ENCODE measurements at places on chromosomes 16 and 17.

- DNase-seq: no peak
These were observed 47.9 kb downstream of the CBFA2T3 start for GRCh38 chr16:88929091-88929445.

GRCh38 chr16:69083306-69083941 lies 22.0 kb upstream of the HAS3 start:
- DNase-seq: no peak

GRCh38 chr17:39147221-39148185 lies 3.9 kb downstream of the PLXDC1 start:
- no peak for DNase-seq

DNA sequence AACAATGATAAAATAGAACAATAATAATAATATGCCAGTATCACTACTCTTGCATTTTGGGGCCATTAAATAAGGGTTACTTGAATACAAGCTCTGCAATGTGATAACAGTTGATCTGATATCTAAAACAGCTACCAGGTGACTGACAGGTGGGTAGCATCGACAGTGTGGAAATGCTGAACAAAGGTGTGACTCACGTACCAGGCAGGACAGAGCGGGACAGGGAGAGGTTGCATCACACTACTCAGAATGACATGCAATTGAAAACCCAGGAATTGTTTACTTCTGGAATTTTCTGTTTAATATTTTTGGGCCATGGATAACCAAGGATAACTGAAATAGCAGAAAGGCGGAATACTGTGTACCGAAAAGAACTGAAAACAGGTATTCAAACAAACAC lies 15.8 kb upstream of the ZNF19 start:
- no peak for DNase-seq

- DNase-seq: no peak
These were observed 23.3 kb upstream of the HOXB13 start for GRCh38 chr17:48751733-48752398.

DNA sequence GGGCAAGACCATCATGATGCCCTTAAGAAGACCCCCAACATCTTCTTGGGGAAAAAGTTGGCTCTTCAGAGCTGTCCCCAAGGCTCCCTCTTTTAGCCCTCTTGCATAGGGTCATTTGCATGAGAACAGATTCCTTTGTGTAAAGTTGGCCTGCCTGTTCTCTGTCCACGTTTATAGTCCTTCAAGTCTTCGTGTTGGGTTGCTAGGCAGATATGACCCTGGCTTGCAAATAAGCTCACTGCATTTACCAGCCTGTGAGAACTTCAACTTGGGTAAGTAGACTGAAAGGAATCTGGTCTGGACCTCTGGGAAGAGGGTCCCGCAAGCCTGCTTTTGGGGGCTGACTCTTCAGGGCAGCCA lies 2.9 kb downstream of the ARSG start:
- no peak for DNase-seq

DNA sequence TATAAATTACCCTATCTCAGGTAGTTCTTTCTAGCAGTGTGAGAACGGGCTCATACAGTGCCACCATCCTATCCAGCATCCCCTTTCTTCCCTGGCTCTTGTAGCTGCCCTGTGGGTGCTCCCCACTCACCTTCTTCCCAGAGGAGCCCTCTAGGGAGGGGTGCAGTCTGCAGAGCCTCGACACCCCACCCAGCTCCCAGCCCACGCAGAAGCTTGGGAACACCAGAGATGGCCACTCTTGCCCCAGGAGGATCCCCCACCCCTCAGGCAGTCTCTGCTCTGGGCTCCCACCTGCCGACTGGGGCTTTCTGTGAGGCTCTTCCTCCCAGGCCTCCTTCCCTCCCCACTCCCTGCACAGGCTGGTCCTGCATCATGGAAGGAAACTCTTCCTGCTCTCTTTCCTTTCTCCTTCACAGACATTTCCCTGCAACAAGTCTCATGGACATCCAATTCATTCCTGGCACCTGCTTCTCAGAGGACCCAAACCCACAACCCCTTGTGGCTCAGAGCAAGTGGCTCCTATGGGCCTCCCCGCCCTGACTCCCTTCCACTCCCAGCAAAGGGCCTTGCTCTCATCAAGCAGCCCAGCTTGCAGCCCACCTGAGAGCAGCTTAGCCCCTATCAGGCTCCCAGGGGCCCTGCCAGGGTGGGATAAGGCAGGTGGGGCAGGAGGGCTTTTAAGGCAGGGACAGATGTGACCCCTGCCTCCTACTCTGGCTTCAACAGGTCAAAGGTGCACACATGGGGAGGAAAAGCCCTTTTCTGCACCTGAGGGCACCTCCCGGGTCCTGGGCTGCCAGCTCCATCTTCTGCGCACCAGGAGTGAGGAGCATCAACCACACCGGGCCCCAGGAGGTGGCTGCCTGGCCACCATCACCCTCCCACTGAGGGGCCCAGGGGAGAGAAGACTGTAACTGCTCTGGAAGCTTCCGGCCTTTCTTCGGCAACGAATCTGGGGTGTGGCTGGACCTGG lies 263.8 kb upstream of the TNRC6C start:
- no peak for DNase-seq

DNA sequence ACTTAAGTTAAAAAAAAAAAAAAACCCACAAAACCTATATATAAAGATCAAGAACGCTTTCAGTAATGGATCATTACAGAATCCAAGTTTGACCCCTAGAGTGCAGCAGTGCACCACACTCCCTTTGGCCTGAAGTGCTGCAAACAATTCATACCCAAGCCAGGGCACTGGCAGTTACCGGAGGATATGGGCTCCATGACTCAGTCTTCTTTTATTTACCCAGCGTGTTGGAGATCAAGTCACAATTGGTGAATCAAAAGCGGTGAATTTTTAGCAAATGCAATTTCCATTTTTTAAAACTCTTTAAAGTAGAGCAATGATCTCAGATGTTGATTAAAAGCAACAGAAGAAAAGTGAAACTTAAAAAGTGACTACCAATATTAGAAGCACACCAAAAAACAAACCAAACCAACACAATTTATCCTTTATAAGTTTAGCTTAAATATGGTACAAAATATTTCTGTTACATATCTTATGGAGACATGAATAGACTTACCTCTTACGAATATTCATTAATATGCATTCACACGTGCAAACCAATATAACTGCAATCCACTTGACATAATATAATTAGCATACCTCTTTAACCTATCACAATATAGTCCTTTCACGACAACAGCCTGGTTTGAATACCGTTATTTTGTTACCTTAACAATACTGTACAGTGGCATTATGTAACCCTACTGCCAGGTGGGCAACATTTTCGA lies 46.3 kb downstream of the ZNF652 start:
- no peak for DNase-seq

DNA sequence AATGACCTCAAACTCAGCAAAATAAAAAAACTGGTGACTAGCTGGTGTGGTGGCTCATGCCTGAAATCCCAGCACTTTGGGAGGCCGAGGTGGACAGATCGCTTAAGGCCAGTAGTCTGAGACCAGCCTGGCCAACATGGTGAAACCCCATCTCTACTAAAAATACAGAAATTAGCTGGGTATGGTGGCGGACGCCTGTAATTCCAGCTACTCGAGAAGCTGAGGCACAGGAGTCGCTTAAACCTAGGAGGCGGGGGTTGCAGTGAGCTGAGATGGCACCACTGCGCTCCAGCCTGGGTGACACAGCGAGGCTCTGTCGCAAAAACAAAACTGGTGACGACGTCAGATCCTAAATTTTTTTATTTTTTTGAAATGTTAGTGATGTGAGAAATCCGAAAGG lies 82.6 kb upstream of the TOB1 start:
- DNase-seq: no peak

DNA sequence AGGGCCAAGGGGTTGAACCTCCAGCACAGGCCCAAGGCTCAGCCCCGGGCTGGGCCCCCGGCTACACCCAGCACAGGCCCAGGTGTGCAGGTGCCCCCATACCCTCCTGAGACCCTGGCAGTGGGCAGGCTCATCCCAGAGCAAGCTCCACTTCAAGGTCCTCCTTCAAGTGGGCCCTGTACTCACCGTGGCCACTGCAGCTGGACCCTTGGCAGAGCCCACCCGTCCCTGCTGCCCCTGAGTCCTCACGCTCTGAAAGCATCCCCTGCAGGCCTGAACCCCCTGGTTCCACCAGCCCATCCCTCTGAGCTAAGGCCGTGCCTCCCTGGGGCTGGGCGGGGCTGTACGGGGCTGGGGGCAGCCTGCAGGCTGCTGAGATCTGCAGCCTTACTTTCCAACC lies 11.2 kb upstream of the CACNA1H start:
- DNase-seq: no peak

- no peak for DNase-seq
These were observed 232.9 kb downstream of the UTP18 start for GRCh38 chr17:51493206-51493605.

- peak; percentile 93 for DNase-seq
These were observed 76.9 kb downstream of the RAI1 start for GRCh38 chr17:17757956-17758845.

- no peak for DNase-seq
These were observed 549.5 kb upstream of the EEF2KMT start for GRCh38 chr16:5647051-5647450.

GRCh38 chr17:65561452-65562205 lies at the start of gene AXIN2:
TSS of gene AXIN2 (minus strand) at chr17:65561648. CDS start at chr17:65558620, 3,028 bp downstream.
- peak; percentile 28 for DNase-seq

DNA sequence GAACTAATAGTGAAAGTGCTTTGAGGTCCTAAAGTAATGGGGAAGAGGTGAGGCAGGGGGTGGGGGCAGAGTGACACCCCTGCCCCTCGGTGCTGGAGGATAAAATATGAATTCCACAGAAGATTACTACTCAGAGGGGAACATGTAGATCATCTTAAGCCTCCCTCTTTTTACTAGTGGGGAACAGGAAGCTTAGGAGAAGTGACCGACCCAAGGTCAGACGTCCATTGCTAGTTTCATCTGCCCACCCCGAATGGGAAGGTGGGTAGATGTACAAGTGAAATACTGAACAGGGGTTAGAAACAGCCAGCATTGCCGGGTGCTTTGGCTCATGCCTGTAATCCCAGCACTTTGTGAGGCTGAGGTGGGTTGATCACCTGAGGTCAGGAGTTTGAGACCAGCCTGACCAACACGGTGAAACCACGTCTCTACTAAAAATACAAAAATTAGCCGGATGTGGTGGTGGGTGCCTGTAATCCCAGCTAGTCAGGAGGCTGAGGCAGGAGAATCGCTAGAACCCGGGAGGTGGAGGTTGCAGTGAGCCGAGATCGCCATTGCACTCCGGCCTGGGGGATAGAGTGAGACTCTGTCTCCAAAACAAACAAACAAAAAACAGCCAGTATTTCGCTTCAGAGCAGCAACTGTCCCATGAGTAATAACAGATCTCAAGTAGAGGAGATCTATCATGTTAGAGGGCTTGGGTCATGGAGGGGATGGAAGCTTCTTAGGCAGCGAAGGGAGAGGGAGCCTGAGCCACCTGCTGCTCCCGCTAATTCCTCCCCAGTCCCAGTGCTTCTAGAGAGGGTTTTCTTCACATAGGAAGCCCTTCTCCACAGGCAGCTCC lies 1.2 kb upstream of the NR1D1 start:
- DNase-seq: no peak

DNA sequence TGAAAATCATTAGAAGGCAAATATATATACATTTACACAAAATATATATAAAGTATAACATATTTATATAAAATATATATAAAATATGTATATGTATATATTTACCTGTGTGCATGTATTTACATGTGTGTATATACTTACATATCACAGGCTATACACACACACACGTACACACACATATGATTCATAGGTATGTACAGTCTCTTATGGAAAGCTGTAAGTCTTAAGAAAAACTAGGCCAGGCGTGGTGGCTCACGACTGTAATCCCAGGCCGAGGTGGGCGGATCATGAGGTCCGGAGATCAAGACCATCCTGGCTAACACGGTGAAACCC lies 14.7 kb downstream of the TOM1L2 start:
- DNase-seq: no peak

- DNase-seq: no peak
These were observed 119.2 kb downstream of the XYLT1 start for GRCh38 chr16:17351441-17352035.

DNA sequence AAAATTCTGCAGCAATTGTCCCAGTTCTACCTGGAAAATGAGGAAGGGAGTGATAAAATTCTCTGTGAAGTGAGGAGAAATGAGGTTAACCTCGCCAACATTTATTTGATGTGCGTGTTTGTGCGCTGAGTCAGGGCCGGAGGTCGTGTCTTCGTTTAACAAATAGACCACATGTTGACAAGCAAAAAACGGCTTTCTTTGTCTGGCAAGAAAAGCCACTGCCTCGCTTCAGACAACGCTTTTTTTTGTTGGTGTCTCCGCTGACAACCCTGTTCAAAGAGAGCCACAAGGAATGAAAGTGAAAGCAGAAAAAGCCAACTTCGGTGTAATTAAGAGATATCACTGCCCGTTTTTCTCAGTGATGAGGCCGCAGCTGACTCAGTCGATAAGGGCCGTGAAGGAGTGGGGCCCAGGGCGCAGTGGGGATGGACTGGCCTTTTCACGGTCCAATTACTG lies 510.6 kb downstream of the CDH13 start:
- DNase-seq: no peak

DNA sequence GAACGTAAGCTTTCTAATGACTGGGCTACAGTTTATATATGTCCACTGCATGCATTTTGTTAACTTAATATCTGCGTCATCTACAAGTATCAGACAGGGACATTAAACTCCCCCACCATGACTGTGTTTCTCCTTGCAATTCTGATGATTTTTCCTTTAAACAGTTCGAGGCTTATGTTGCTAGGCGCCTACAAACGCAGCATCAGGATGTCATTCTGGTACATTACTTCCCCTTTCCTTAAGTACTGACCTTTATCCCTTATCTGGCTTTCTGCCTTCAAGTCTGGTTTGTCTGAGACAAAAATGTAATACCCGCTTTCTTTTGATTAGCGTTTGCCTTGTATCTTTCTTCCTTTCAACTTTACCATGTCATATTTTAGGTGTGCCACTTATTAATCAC lies 362.4 kb downstream of the SLC39A11 start:
- DNase-seq: no peak
